ENCODE measurements at places on chromosomes 1 and 21. TPM values are rescaled to one million over a fixed set of nuclear protein-coding genes. Genes with fewer than 3 reads are reported as not detected.

OR6N2 gene
- not detected for total RNA-seq

BGLAP gene
- not detected for total RNA-seq

TTC3 gene
- total RNA-seq, result 67.8 TPM

DNM3 gene
- 3.1 TPM for total RNA-seq

PLCH2 gene
- total RNA-seq, result 0.06 TPM

IL19 gene
- total RNA-seq, result not detected

TMEM35B gene
- 19.4 TPM for total RNA-seq

RGS13 gene
- total RNA-seq, result not detected

Data from bladder microvascular endothelial cell (primary cell).